Prostate gland (tissue), 2 donors: ENCODE measurements at places on chromosomes 7 and 10. TPM values are rescaled to one million over a fixed set of nuclear protein-coding genes. Genes with fewer than 3 reads are reported as not detected.

GRCh38 chr7:64887756-64888508 is 15.1 kb upstream of the ZNF273 start:
- DNase-seq: no peak

DNA sequence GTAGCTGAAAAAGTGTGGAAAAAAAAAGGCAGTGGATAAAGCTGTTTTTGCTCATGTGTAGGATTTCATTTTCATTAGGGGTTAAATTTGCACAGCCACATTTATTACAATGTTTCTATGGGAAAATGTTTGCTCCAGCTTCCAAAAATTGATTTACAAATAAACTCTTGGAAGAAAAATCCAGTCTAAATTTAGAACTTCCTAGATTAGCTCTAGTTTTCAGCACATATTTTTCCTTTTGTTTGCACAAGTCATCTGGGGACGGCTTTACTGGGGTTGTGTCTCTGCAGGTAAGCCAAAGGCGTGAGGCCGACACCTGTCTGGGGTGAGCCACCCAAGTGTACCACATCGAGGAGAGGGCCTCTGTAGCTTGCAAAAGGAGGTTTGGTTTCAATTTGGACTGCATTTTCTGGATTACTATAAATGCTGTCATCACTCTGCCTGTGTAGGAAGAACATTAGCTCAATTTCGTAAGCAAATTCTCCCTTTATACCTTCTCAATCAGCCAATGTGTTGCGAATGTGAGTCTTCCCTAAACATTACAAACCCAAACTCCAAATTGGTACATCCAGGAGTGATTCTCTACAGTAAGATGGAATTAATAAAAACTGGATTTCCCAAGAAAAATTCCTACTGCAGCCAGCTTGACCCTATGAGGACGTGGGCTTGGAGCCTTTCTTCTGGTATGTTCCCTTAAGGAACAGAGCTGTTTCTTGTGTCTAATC is 89.5 kb upstream of the ZNF438 start:
- no peak for DNase-seq

The WNT8B gene
- total RNA-seq: 1.8 TPM

GRCh38 chr7:137904833-137905232 is 58.1 kb upstream of the DGKI start:
- DNase-seq: no peak

GRCh38 chr10:98267894-98268693 is at the start of gene LOXL4:
TSS of gene LOXL4 (minus strand) at chr10:98268194. CDS start at chr10:98263019, 5,175 bp downstream.
- no peak for DNase-seq

DNA sequence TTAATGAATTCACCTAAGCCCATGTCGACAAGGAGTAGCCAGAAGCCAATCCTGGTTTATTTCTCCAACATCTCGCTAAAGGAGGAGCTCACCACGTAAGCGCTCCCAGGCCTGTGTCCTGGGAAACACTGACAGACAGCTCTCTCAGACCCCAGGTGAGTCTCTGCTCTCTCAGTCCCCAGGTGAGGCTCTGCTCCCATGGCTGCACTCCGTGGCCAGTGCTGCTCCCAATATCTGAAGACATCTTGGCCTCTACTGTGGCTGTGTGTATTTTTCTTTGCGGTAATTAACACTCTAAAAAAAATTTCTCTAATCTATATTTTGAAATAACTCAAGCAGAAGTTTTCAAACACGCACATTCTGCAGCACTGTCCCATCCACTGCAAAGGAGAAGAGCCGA is 564.5 kb downstream of the PTPRN2 start:
- DNase-seq: no peak

The AKR1C3 gene
- total RNA-seq: 12.8 TPM

- DNase-seq: no peak
Measured at GRCh38 chr10:131774681-131775085, 126.1 kb upstream of the PPP2R2D start.

GRCh38 chr10:30747633-30748032 is 118.1 kb upstream of the LYZL2 start:
- DNase-seq: no peak

DNA sequence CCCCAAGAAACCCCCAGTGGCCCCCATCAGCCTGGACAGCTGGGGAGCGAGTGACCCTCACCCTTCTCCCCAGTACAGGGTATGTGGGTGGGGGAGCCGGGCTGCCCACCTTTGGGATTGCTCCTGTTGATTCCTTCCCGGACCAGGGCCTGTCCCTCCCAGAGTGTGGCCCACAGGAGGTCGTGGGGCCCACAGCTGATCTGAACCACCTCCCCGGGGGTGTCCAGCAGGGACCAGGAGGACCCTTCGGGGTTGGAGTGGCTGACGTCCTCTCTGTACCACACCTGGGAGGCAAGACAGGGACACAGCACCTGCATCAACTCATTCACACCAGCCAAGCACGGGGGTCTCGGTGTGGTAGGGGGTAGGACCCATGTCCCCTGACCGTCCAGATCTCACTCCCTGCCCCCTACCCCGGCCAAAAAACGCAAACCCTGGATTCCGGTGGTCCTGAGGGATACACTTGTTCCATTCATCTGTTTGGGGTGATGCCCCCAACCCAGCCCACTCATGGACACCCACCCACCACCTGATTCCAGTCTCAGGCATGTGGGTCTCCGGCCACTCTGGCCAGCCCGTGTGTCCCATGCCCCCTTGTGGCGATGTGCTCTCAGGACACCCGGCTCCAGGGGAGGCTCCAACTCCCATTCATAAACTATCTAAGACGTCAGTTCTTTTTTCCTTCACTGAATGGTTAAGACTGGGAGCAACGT is 10.9 kb downstream of the TECPR1 start:
- DNase-seq: peak; percentile 49

GRCh38 chr7:26061678-26062603 is 90.1 kb upstream of the NFE2L3 start:
- DNase-seq: peak; percentile 76

DNA sequence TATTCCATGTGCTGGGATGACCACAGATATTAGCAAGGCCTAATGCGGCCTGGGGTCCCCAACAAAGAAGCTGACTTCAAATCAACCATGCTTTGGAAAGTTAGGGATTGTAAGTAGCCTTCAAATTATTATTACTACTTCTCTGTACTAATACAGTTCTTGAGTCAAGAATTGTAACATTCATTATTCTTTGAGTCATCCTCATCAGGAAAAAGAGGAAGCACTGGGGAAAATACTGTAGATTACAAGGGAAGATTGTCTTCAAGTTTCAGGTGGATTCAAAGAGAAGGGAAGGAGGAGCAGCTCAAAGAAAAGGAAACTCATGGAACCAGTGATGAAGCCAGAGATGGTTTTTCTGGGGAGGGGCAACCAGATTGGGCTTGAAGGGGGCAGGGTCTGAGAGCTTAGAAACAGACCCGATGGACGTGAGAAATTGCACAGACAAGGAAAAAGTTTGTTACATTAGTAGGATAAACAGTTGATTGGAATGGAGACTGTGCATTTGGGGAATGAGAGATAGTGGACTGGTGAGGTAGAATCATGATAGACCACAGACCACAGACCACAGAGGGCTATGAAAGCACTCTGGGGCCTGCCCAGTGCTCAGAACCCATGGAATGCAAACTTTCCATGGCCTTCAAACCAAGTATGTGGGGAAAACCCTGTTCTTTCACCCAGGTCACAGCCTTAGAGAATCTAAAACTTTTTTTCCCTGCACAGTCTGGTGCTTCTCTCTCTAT is 209.9 kb downstream of the ZNF365 start:
- no peak for DNase-seq

The CHRM2 gene
- 0.40 TPM for total RNA-seq

The PON3 gene
- total RNA-seq: 9.5 TPM

The SPAM1 gene
- not detected for total RNA-seq

The CYP2C18 gene
- not detected for total RNA-seq

The CCDC3 gene
- 17.6 TPM for total RNA-seq

The KCNMA1 gene
- total RNA-seq: 37.9 TPM

- no peak for DNase-seq
Measured at GRCh38 chr7:50121286-50121685, 28.2 kb upstream of the ZPBP start.

The C7orf33 gene
- not detected for total RNA-seq

- DNase-seq: no peak
Measured at GRCh38 chr7:47093320-47094234, 488.3 kb downstream of the TNS3 start.

The BMPR1A gene
- total RNA-seq: 58.1 TPM
